Substantia nigra (tissue), 51 donors: ENCODE measurements at places on chromosomes 11 and 22.

DNA sequence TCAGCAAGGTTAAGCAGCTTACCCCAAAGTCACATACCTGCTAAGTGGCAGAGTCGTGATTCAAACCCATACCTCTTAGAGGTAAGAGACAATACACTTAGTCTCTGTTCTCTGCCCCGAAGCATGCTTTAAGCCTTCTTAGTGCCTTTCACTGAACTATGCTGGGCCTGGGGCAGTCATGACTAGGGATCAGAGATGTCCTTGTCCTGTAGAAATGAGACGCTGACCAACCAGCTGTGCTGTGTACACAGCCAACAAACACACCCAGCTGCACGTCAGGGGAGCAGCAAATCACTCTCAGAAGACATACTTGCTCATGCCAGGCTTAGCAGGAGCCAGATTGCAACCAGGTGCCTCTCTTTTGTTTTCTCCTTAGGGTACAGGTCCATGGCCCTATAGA is 255.7 kb downstream of the BUD13 start:
- no peak for DNase-seq

- no peak for DNase-seq
Measured at GRCh38 chr22:42062506-42063170, 8.0 kb downstream of the NAGA start.

- no peak for DNase-seq
Measured at GRCh38 chr11:16917941-16918340, 96.3 kb downstream of the PLEKHA7 start.

DNA sequence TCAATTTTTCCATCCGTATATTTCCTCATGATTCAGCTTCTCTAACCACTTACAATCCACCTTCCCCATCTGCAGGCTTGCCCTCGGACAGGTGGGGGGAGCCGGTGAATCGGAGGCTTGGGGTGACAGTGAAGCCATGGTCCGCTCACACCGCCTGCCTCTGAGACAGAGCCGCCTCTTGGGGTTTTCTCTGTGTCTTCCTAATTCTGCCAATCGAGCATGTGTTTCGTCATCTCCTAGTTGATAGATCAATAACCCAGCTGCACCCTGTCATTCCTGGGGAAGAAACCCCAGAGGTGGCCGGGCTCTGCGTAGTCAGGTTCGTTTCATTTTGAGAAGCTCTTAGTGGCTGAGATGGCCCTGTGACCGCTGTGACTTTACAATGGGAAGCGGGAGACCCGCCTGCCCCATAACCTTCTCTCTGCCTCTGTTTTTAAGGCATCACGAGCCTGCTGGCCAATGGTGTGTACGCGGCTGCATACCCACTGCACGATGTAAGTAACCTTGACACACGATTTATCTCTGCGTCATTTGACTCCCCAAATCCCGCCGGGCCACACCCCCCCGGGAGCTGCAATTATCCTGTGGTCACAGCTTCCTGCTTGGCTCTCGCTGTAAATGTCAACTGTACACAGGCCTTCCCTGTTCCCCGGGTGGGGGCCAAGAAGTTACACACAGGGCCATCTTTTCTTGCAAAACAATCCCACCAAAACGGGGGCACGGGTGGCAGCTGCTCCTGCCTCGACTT is 33.3 kb downstream of the ANO1 start:
- no peak for DNase-seq

- DNase-seq = no peak
Measured at GRCh38 chr22:38315823-38316363, 1.3 kb downstream of the CSNK1E start.
